ENCODE measurements at places on chromosomes 2 and 18. TPM values are rescaled to one million over a fixed set of nuclear protein-coding genes. Genes with fewer than 3 reads are reported as not detected.
A peak's percentile ranks its signal among the peaks of the same experiment; 100 is the strongest.

PAX3 gene
- not detected for total RNA-seq

PEX13 gene
- total RNA-seq: 42.3 TPM

TSGA10 gene
- total RNA-seq: 1.9 TPM

LAMA3 gene
- total RNA-seq: 2.6 TPM

IL1B gene
- total RNA-seq: 2.6 TPM

- DNase-seq: no peak
These were observed 35.1 kb downstream of the YWHAQ start for GRCh38 chr2:9595746-9596145.

DNA sequence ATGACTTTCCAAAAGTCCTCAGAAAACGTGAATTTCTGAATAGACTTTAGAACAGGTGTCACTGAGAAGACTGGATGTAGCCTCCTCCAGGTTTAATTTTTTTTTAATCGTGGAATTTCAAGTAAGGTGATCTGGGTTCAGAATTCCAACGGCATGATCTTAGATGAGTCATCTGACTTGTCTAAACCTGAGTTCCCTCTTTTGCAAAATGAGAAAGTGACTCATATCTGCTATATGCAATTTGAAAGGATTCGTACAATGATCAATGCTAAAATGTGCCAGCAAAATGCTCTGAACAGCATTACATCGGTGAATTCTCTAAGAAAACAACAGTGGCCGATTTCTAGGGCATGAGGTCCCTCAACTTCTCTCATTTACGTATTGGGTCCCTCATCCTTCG lies 69.1 kb upstream of the ZNF516 start:
- peak; percentile 41 for DNase-seq

DNA sequence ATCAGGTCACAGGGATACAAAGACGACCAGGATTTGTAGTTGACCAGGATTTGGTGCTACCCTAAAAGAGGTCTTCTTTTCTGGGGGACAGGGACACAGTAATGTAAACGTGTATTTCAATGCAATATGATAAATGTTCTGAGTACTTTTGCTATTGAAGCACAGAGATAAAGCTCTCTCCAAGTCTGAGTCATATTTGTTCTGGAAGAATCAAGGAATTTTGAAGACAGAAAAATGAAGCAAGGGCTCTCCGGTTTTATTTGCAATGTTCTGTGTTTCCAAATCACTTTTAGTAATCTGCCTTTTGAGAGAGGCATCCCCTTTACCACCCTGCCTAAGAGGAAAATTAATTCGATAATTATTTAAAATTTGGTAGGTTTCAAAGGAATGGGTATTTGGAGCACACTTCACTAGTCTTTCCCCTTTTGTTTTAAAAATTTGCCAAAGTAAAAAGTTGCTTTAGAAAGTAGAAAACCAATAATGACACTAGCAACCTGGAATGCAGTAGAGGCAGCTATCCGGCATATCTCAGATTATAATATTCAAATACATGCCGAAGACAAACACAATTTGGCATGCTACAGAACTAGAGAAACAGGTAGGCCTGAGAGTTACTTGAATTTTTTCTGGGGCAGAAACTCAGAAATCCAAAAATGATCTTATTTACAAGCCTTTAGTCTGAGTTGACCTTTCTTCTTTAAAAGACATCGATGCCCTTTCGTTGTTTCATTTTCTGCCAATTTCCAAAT lies 82.7 kb downstream of the MREG start:
- peak; percentile 46 for DNase-seq

DNA sequence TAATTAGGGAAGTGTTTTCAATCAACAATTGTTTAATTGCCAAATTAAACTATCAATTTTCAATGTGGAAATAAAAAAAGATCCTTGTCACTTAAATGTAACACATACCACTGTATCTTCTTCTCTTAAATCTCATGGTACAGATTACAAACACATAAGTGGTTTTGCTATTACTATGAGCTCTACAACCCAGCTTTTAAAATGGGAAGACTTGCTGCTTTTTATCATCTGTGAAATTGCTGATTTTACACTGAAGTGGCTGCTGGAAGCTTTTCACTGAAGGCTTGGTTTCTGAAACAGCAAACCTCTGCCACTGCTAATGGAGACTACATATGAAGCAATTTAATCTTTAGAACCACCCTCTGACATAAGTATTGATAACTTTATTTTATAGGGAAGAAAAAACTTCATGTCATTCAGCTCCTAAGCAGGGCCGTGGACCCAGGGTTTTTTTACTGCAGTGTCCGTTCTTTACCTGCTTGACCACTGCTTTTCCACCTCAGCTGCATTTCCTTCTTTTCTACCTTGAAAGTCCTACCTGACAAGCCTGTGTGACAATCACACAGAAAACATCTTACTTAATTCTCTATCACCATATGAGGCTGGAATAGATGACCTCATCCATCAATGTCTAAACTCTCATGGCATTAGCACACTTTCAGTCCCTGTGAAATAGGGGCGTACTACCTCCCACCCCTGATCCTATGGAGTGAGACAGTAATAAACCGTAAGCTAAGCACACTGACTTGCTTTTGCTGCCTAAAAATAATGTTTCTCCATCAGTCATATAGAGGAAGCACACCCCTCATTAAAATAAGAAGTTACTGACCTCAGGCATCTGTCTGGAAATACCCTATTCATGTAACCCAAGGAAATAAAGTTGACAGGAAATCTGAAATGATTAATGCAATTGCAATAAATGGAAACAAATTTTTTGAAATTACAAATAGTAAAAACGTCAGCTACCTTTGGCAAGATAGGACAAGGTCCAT lies 19.2 kb upstream of the SLC8A1 start:
- DNase-seq: no peak

- DNase-seq: no peak
These were observed 7.3 kb downstream of the ASPRV1 start for GRCh38 chr2:69954084-69954483.

DNA sequence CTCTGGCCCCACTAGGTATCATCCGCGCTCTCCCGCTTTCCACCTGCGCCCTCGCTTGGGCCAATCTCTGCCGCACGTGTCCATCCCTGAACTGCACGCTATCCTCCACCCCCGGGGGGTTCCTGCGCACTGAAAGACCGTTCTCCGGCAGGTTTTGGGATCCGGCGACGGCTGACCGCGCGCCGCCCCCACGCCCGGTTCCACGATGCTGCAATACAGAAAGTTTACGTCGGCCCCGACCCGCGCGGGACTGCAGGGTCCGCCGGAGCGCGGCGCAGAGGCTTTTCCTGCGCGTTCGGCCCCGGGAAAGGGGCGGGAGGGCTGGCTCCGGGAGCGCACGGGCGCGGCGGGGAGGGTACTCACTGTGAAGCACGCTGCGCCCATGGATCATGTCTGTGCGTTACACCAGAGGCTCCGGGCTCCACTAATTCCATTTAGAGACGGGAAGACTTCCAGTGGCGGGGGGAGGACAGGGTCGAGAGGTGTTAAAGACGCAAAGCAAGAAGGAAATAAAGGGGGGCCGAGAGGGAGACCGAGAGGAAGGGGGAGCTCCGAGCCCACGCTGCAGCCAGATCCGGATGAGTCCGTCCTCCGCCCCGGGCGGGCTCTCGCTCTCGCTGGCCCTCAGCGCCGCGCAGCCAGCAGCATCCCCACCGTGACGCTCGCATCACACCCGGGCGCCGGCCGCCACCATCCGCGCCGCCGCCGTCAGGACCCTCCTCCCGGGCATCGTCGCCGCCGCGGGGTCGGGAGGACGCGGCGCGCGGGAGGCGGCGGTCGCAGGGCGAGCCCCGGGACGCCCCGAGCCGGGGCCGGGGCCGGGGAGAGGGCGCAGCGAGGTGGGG lies 664 bp downstream of the NETO1 start:
- no peak for DNase-seq

DNA sequence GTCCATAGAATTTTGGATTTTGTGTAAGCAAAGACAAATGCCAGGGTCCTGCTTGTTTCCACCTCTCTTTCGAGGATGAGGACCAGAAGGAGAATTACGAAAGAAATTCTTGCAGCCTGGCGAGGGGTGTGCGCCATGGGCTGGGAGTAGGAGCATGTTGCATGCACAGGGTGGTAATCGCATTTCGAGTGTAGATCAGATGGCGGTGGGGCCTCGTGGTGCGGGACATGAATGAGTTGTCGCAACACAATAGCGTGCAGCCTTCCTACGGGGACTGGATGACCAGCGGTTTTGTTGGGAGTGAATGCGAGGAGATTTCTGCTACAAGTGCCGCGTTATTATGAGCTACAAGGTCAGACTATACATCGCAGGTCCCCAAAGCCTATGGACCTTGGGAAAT lies 4.2 kb upstream of the EN1 start:
- no peak for DNase-seq

DNA sequence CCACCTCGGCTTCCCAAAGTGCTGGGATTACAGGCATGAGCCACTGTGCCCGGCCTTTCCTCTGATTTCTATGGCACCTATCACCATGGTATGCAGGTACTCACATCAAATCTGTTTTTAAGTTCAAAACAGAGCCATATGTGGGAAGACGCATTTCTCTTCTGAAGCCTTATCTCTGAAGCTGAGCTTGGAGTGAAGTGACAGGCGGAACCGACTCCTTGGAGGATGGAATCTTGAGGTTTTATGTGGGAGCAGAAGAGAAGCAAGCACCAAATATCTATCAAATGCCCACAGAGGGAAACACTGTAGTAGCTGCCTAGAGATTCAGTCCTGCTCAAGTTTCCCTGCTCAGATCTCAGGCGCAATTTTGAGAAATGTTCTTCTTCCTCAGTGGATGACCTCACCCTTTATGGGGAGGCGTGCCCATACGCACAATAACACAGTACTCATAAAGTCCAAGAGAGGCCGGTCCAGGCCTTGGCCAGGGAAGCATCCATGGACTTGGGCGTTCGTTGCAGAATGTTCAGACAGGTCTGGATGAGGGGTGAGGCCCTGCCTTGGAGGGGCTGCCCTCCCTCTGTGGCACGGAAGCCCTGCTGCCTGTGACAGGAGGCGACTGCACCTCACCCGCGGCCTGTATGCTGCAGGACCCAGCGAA lies 67.9 kb downstream of the HNRNPLL start:
- DNase-seq: peak; percentile 16

DNA sequence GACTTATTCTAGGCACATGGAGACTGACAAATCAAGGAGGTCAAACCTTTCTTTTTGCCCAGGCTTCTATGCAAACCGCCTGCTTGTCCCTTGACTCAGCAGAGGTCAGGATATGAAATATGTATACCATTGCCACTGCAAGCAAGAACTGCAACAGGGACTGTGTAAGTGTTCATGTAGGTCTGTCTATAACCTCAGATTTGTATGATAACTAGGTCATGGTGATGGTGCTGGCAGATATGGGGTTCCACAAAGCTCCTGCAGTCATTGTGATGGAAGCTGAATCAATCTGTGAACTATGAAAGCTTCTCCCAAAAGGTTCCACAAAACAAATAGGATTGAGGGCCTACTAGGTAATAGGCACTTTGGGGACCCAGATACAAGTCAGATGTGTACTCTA lies 316.3 kb downstream of the CLIP4 start:
- no peak for DNase-seq

DNA sequence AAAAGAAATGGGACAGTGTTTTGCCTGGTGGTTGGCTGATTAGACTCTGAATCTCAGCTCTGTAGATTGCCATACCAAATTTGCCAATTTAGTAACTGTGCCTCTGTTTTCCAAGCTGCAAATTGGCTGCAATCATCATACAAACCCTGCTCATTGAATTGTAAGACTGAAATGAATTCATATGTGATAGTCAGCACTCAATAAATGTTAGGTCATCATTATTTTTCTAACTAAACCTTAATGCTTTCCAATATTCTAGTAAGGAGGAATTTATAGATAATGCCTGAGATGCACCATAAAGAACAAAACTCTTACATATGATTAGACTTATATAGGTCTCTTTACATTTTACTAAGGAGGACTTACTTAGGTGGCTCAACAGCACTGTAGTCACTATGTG lies 85.3 kb downstream of the DNER start:
- no peak for DNase-seq

DNA sequence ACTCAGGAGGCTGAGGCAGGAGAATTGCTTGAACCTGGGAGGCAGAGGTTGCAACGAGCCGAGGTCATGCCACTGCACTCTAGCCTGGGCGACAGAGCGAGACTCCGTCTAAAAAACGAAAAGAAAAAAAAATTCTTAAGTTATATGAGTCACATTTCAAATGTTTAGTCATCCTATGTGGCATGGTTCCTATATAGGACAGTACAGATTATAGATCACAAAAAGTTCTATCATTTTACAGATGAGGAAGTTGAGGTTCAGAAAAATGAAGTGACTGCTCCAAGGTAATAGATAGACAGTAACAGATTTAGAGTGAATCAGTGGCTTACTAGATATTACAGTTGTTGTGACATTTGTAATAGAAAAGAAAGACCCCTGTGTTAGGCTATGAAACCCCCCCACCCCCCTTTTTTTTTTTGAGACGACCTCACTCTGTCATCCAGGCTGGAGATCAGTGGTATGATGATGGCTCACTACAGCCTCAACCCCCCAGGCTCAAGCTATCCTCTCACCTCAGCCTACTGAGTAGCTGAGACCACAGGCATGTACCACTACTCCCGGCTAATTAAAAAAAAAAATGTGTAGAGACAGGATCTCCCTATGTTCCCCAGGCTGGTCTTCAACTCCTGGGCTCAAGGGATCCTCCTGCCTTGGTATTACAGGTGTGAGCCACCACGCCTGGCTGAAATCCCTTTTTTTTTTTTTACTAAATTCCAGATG lies 22.7 kb downstream of the PTPN4 start:
- no peak for DNase-seq

DNA sequence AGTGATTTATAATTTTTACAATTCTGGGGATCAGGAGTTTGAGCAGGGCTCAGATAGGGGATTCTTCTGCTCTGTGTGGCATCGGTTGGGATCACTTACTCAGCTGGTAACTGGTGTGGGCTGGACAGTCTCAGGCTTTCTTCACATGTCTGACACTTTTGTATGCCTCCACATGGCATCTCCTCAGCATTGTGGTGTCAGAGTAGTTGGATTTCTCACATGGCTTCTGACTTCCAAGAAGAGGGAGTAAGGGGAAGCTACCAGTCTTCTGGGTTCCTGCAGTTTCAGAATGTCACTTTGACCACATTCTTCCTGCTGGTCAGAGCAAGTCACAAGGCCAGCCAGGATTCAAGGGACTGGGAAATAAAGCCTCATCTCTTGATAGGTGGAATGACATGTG lies 55.6 kb downstream of the NCOA1 start:
- no peak for DNase-seq

DNA sequence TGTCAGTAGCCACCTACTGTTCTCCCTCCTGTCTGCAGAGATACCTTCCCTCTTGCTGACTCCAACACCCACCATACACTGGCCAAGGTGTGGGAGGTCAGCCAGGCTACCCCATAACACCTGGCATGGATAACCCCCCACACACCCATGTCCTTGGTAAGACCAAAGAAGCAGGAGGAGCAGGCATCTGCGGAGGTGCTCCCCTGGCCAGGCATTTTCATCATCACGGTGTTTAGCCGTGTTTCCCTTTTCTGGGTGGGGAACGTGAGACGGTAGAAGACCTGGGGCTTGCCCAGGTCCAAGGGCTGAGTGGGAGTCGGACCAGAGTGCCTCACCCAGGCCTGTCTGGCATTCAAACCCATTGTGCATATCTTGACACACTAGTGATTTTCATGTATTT lies 150.3 kb downstream of the SMAD7 start:
- DNase-seq: no peak

GRCh38 chr2:37059841-37060240 lies 24.3 kb downstream of the HEATR5B start:
- DNase-seq: no peak

- no peak for DNase-seq
These were observed 7.4 kb downstream of the LCT start for GRCh38 chr2:135829378-135830135.
